ENCODE measurements at places on chromosomes 2 and 18.

DNA sequence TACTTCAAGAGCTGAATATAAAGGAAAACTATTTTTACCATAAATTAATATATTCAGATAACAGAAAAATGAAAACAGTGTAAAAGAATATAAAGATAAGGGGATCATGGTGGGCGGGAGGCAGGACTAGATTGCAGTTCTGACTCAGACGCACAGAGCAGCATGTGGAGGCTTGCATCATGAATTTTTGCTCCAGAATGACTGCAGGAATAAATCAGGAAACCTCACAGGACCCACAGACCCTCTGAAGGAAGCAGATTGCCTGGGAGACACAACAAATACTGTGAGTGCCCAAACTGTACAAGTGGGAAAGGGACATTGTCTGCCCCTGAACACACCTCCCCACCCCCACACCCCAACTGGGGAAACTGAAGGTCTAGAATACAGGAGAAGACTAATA, 19.2 kb upstream of the SIGLEC15 start:
- DNase-seq: peak; percentile 44

DNA sequence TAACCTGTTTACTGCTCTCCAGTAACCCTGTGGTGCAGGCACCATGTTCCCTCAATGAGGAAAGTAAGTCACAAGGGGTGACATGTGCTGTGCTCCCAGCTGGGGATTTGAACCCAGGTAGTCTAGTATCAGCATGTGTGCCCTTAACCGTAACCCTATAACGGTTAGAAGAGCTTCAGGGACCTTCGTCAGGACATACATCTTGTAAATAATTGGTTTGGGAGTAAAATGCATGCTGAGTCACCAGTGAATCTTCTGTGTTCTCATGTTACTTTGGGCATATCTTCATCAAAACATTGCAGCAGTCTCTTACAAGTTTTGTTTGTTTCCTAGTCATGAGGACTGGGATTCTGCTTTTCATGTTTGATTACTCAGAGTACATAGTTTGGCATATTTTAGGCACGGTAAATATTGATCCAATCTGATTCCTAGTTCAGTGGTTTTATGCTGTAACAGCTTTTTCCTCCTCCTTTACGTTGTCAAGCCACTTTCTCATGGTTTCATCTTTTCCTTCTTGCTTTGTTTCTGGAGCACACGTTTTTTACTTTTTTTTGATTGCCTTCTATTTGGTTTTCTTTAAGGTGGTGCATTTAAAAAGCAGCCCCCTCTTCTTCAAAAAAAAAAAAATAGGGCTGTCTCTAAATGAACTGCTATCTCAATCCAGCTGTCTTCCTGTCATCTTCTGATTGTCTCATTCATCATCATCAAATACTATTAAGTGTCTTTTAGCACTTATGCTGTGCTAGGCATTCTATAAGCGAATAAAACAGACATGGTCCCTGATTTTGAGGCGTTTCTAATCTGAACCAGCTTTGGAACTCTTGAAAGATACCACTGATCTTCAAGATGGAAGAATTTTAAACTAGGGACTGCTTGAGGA, 50.4 kb downstream of the CLIP4 start:
- no peak for DNase-seq

DNA sequence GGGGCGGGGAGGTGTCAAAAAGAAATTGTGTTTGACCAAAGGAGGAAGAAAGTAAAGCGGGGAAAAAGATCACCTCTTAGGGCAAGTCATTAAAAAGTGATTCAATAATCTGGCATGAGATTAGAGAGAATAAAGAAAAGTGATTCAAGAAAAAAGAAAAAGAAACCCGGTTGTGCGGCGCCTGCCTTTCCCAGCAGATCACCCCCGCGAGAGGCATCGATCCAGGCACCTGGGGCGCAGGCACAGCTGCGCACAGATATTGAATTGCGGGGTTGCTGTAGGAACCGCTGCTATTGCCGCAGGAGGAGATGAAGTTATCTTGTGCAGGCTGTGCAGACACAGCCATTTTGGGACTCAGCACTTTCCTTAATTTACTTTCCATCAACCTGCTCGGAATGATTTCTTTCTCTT, 71.2 kb downstream of the PLB1 start:
- no peak for DNase-seq

DNA sequence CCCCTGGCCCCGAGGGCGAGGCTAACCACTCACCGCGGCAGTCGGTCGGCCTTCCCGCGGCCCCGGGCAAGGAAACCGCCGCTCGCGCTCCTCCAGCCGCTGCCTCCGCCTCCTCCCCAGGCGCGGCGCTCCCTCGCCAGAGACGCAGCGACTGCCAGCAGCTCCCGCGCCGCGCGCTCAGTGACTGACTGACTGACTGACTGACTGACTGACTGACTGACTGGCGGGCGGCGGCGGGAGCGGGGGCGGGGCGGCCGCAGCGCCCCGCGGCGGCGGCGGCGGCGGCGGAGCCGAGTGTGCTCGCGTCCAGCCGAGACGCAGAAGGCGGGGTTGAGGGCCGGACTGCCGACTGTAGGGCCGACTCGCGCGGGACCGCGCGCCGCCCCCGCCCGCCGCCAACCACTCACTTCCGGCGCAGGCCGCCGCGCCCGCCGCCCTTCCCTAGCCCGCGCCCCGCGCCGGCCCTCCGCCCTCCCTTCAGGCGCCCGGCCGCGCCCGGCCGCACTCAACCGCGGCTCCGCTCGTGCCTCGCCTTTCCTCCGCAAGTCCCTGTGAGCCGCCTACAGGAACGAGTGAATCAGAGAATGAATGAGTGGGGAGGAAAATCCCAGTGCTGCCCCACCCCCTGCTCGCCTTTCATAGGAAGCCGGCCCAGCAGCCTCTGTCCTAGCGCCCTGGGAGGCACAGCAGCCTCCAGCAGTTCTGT, at the start of gene RAPH1:
Gene RAPH1, minus strand, starts transcription at position 224 of the 706 bp plus-strand sequence. CDS start 39,948 bp downstream, outside the sequence.
- peak; percentile 81 for DNase-seq

- no peak for DNase-seq
These were observed 228.6 kb upstream of the PIEZO2 start for GRCh38 chr18:11377766-11378540.

DNA sequence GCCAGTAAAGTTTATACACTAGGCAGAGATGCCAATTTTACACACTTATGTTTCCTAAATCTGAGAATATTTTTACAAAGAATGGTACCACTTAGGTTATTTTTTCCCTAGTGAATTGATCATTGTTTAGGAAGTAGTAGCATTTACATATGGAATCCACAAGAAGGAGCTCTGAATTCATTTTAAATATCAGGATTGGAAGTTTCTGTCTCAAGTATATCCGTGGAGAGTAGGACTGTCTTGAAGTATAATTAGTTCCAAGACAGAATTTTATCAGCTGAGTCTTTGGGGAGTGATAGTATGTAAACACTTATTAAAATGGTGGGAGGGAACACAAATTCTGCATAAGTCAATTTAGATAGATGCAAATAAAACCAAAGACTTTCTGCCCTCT, 82.3 kb upstream of the FAM98A start:
- no peak for DNase-seq

DNA sequence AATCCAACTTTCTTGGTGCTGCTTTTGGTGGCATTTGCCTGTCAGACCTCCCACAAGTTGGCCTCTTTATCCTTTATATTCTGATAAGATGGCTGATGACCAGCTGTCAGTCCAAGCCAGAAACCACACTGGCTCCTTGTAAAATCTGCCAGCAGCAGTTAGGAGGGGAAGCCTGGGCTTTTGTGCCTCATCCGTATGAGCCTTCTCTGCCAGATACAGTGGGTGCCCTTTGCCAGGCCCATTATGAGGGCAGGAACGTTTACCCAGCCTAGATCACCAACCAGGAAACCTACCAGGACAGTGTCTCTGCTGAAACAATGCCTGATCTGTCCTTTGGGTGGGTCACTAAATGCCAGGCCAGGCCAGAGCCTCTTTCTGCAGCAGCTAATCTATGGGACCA, 202.9 kb upstream of the SP5 start:
- no peak for DNase-seq

DNA sequence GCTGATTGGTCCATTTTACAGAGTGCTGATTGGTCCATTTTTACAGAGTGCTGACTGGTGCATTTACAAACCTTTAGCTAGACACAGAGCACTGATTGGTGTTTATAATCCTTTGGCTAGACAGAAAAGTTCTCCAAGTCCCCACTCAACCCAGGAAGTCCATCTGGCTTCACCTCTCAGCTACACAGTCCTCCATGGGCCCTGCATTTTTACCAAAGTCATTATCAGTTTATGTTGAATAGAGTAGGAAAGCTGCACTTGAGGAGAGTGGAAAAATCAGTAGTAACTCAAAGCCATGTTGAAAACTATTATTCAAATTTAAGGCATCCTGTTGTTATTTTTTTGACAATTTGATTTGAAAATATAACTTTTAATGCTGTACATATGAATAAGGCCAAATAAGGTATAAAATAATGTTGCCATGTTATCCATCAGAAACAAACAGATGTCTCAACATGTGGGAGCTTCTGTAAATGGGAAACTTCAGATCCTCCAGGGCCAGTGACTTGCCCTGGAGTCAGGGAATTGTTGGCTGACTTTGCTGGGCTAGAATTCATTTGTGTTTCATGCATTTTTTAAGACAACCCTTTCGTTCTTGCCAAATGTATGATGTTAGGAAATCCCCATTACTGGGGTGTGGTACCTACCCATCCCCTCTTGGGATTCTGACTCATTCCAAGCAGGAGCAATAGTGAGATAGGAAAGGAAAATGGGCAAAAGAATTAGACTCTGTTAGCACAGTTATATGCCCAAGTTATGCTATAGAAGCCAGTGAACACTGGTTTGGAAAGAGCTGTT, 37.8 kb upstream of the CCDC195 start:
- DNase-seq: no peak

DNA sequence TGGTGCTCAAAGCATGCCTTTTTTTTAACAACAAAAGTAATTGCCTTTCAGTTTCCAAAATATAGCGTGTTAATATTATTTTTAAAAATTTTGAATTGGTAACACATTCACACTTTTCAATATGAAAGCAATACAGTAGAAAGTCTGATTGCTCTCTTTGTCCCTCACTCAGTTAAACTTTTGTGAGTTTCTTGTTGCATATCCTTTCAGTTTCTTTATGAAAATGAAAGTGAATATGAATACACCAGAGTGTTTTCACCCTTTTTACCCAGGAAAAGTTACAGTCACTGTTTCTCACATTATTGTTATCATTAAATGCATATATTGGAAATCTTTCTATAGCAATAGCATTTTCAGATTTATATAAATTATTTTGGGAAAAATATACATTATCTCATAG, 377.4 kb upstream of the CRIM1 start:
- no peak for DNase-seq

DNA sequence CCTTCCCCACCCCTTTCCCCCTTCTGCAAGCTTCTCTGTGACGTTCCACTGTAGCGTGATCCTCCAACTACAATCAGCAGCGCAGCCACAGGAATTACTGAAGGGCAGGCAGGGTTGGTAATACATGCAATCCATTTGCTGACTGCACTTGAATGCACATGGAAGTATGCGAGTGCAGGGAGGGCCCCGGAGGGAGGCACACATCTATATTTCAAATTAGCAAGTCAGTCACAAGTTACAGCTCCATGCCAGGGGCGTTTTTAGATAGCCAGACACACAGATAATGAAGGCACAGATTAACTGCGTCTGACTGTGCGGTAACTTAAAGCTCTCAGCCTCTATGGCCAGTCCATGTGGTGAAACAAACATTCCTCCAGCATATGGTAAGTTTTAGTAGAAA, 209.2 kb upstream of the GATA6 start:
- DNase-seq: no peak

GRCh38 chr2:237972936-237973335, 6.1 kb downstream of the UBE2F start:
- DNase-seq: no peak

- DNase-seq: no peak
These were observed 576.2 kb upstream of the HS6ST1 start for GRCh38 chr2:128894896-128895295.

DNA sequence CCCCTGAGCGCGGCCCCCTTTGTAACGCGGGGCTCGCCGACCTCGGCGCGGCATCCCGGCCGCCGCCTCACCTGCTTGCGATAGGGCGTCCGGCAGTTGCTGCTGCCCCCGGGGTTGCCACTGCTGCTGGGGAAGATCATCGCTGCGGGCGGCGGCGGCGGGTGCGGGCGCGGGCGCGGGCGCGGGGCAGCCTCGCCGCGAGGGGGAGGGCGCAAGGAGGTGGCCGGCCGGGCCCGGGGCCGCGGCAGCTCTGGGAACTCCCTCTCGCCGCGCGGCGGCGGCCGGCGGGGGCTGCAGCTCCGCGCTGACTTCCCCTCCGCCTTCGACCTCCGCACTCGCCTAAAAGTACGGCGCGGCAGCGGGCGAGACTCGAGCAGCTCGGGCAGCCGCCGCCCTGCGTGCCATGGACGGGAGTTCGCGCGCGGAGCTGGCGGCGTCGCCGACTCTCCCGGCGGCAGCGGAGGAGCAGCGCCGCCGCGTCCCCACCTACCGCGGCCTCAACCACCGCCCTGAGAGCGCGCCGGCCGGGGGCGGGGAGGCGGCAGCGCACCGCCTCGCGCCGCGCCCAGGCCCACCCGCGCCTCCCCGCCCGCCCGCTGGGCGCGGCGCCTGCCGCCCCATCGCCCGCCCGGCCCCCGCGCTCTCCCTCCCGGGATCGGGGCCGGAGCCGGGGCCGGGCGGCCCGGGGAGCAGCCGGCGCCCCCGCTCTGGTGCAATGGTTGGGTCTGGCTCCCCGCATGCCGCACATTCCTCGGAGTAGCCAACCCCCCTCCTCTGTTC, 86.0 kb downstream of the RBMS1 start:
- DNase-seq: peak; percentile 83

DNA sequence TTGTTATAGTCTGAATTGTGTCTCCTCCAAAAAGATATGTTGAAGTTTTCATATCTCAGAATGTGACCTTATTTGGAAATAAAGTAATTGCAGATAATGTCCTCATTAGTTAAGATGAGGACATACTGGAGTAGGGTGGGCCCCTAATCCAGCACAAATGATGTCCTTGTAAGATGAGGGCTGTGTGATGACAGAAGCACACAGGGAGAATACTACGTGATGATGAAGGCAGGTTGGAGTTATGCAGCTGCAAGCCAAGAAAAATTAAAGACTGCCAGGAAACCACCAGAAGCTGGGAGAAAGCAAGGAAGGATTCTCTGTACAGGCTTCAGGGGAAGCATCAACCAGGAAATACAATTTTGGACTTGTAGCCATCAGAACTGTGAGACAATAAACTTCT, 58.3 kb upstream of the PNPT1 start:
- no peak for DNase-seq

- DNase-seq: no peak
These were observed 157.4 kb downstream of the CDH2 start for GRCh38 chr18:28019425-28020108.

DNA sequence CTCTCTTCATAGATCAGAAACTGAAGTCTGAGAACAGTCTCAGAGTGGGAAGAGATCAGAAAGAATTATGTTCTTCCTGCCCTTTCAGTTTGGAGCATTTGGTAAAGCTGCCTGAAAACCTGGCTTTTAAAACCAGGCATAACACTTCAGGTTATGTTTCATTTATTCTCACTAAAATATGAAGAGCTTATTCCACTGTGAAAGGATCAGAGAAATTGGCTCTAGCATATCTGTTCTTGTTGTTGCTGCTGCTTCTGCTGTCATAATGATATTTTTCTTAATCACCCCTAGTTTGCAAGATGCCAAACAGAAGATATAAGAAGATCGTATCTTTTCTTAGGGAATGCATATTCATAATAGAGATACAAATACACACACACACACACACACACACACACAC, 476.9 kb downstream of the XIRP2 start:
- no peak for DNase-seq

GRCh38 chr2:161245671-161246070, 62.6 kb upstream of the PSMD14 start:
- no peak for DNase-seq

GRCh38 chr2:121047383-121047782, 237.6 kb downstream of the TFCP2L1 start:
- DNase-seq: no peak

GRCh38 chr2:54652540-54652939, 70.9 kb upstream of the EML6 start:
- peak; percentile 50 for DNase-seq

GRCh38 chr2:172655091-172655837, 80.4 kb upstream of the RAPGEF4 start:
- no peak for DNase-seq
